Colonic mucosa (tissue), 4 donors: ENCODE measurements at places on chromosomes 13 and 19. TPM values are rescaled to one million over a fixed set of nuclear protein-coding genes. Genes with fewer than 3 reads are reported as not detected.

The RNF17 gene
- total RNA-seq: not detected

The ZNF491 gene
- total RNA-seq: 1.9 TPM

The AKAP8 gene
- total RNA-seq: 55.2 TPM

GRCh38 chr19:42032431-42032830 lies 37.6 kb downstream of the GRIK5 start:
- no peak for DNase-seq

- DNase-seq: no peak
Observed at GRCh38 chr13:73967397-73968165, 166.6 kb downstream of the KLF12 start.

DNA sequence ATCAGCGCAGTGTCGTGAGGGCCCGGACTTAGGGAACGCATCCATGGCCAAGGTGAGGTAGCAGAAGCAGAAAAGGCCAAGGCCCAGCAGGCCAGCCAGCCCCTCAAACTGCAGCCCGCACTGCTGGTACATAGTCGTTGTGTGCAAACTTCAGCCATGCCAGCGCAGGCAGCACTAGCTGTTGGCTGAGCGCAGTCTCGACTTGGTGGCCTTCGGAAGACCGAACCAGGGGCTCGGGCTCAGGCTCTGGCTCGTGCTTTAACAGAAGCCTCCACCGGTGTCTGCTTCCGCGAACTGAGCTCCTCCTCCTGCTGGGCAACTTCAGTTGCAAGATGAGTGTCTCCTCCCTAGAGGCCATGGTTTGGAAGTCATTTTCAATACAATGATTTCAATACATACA lies 157.5 kb downstream of the DNAJC15 start:
- DNase-seq: no peak

- no peak for DNase-seq
Observed at GRCh38 chr19:49438261-49438660, 3.1 kb downstream of the SLC17A7 start.

DNA sequence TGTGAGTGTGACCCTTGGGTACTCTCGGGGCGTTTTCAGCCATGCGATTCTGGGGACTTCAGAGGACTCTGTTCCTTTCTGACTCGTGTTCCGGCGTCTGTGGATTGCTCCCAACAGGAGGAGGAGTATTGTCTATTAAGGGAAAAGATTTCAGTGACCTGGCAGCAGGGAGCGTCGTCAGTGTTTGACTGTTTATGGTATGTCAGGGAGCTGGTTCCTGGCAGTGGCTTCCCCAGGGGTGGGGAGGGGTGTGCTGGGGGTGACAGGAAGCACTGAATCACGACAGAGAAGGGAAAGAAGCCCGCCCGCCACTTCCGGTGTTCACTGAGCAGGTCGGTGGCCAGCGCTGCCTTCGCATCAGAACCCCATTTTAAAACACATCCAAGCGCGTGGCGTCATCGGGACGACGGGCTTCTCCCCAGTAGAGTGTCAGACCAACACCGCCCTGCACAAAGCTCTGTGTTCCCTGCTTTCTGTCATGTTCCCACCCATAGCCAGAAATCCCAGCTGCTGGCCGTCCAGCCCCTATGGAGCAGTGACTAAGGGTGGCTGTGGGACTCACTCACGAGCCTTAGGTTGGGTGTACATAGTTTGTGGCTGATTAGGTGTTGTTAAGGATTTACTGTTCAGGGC lies 33.8 kb downstream of the COL4A2 start:
- DNase-seq: peak; percentile 54
